Thoracic aorta (tissue), 2 donors: ENCODE measurements at places on chromosomes 3 and 15. TPM values are rescaled to one million over a fixed set of nuclear protein-coding genes. Genes with fewer than 3 reads are reported as not detected.

Gene CYFIP1
- total RNA-seq: 112 TPM

Gene FEZF2
- not detected for total RNA-seq

- no peak for DNase-seq
These were observed 6.2 kb upstream of the COX17 start for GRCh38 chr3:119683421-119683820.

- no peak for DNase-seq
These were observed 38.2 kb downstream of the SPATA12 start for GRCh38 chr3:57098418-57099310.

DNA sequence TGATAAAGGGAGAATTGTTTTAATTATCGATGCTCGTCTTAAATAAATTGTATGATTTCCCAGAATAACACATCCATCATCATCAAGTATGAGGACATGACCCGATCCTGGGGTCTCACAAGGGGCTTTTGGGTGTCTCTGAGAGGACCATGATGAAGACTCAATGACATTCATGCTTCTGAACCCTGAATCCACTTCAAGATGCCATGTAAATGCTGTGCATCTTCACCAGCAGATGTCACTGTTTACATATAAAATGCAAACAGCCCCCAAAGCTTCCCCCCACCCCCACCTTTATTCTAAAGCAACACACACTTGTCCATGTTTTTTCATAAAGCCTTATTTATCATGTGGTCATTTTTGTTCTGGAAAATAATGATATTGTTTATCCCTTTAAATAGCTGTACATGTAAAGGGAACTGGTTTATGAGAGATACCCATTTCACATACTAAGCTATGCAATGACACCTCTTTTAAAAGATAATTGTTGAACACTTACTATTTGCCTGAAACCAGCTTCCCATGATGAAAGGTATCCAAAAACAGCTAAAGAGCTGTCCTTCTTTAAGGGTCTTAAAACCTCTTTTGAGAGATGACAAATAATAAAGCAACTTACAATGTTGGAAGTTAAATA, 69.7 kb upstream of the UBE3A start:
- DNase-seq: no peak

DNA sequence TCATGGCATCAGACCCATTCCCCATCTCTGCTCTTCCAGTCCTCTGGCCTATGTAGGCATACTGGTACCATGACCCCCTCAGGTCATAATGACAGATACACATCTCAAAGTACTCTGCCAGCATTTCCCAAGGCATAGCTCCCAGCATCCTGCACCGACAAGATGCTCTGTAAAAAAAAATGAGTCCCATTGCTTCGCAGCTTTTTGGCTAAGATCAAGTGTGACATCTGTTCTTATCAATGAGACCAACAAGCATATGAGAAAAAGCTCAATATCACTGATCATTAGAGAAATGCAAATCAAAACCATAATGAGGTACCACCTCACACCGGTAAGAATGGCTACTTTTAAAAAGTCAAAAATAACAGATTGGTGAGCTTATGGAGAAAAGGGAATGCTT, 463.9 kb upstream of the PROK2 start:
- no peak for DNase-seq

Gene CTDSPL
- 55.0 TPM for total RNA-seq

Gene GORASP1
- total RNA-seq: 59.3 TPM

- no peak for DNase-seq
These were observed 910.2 kb downstream of the TUSC7 start for GRCh38 chr3:117619805-117620204.

- no peak for DNase-seq
These were observed 23.6 kb downstream of the SERPINI2 start for GRCh38 chr3:167450195-167450594.

DNA sequence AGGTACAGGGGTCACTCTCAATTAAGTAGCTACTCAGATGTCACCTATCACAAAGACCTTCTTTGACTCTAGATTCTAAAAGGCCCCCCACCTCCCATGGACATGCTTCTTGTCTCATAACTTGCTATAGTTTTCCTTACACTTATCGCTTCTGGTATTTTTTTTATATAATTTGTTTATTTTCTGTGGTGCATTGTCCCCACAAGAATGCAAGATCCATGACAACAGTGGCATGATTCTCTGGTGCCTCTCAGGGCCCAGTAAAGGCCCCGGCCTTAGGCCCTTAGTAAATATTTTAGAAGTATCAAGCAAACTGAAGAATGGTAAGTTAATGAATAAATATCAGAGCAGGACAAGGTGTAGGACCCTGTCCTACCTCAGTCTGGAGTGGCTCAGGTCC, 248.6 kb downstream of the CBLB start:
- no peak for DNase-seq

DNA sequence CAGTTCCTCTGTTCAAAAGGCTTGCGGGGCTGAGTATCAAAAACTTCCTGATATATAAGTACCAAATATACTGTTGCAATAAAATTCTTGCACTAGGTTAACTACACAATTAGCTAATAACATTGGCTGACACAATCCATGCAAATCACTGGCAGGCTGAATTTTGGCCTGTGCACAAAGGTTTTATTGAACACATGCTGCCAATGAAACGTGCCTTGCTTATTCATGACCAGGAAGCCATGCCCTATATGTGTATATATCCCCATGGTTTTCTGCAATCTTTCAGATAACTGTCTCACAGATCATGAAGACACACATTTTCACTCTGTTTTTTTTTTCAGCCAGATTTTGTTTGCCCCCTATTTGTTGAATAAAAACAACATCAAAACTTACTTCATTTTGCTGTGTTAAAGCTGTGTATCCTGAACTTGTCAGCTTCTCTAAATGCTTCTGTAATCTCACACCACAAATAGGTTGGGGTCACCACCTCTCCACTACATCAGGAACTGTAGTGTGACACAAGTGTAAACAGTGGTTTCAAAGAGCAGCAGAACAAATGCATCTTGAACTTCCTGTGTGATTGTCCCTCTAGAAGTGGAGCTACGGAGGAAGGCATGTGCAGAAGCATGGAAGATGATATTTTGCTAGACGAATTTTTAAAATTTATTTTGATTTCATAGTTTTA, 920.7 kb upstream of the NR2F2 start:
- no peak for DNase-seq

- no peak for DNase-seq
These were observed 124.4 kb downstream of the HCN4 start for GRCh38 chr15:73244333-73244732.

- DNase-seq: no peak
These were observed 55.3 kb downstream of the MEIS2 start for GRCh38 chr15:37044915-37045648.

GRCh38 chr3:100537646-100538338, 45.4 kb downstream of the TMEM45A start:
- no peak for DNase-seq

- no peak for DNase-seq
These were observed 23.5 kb downstream of the PTH1R start for GRCh38 chr3:46901061-46901460.

- no peak for DNase-seq
These were observed 3.0 kb downstream of the SNUPN start for GRCh38 chr15:75622505-75622904.

Gene FRMD5
- 0.27 TPM for total RNA-seq

Gene SAXO2
- not detected for total RNA-seq

GRCh38 chr15:34239151-34239808, 14.5 kb downstream of the EMC4 start:
- no peak for DNase-seq

DNA sequence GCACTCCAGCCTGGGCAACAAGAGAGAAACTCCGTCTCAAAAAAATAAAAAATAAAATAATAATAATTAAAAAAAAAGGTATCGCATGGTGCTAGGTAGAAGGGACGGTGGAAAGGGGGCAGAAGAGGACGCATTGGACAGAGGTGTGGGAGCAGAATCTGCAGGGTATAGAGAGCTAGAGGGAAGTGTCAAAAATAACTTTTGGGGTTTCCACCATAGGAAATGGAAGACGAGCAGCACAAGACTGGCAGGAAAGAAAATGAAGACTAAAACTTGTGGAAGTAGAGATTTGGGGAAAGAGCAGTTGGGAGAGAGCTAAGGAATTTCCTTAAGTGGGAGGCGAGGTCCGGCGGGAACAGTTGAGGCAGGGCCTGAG, 585 bp upstream of the MKRN2 start:
- no peak for DNase-seq

Gene CYP1A1
- 0.54 TPM for total RNA-seq

GRCh38 chr3:66644549-66644948, 143.7 kb upstream of the LRIG1 start:
- no peak for DNase-seq

DNA sequence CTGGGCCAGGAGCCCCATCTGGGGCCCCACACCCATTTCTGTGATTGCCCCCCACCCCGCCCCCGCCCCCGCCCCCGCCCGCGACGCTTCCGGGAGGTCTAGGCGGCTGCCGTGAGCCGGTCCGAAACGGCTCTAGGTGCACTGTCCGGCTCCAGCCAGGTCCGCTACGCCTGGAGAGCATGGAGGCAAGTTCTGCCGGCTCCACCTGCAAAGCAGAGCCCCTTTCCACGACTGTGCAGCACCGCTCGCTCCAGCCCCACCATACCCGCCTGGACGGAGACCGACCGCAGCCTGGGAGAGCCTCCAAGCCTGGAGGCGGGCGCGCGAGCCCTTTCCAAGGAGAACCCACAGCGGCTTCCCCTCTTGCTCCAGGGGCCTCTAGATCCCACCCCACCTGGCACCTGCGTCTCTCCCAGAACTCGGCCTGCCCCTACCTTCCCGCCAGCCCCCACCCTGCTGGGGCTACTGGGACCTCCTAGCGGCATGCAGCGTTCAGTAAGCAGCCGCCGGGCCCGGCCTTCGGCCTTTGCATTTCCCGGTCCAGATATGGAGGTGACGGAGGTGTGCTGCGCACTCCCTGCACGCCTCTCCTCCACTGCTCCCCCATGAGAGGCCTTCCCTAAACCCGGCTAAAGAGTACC, 66.2 kb downstream of the KLF13 start:
- no peak for DNase-seq

DNA sequence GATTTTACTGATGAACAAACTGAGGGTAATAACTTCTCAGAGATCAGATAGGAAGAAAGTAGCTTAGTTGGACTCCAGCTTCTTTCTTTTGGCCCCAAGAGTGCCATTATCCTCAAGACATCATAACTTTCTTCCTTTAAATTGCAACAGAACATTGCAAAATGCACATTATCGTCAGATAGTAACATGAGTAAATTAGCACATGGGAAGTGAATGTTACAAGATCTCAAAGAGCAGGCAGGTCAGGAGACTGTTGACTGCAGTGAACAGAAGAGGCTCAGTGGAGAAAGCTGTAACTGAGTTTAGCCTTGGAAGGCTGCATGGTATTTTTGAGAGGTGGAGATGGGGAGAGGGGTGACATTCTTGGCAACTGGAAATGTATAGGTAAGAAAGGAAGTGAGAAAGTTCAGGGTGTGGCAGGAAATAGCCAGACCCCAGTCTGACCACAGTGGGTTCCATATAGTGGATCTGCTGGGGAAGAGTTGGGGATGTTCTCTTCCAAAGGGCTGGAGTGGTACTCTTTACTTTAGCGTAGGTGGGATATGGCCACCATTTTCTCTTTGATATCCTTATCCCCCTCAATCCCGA, 307.7 kb downstream of the RPLP1 start:
- no peak for DNase-seq

DNA sequence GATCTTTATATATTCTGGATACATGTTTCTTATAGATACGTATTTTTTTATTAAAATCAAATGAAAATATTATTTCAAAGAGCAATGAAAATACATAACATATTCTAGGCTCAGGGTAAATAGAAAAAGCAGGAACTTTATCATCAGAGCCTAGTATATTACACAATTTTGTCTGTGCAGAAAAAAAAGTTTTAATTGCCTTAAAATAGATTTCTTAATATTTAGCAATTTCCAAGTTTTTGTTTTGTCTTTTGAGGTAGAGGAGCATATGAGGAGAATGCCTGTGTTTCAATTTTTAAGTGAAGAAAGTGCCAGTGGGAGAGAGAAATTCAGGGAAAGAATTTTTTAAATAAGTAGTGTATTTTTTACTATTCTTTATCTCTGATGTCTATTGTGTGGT, 10.5 kb downstream of the CAPN7 start:
- DNase-seq: no peak

DNA sequence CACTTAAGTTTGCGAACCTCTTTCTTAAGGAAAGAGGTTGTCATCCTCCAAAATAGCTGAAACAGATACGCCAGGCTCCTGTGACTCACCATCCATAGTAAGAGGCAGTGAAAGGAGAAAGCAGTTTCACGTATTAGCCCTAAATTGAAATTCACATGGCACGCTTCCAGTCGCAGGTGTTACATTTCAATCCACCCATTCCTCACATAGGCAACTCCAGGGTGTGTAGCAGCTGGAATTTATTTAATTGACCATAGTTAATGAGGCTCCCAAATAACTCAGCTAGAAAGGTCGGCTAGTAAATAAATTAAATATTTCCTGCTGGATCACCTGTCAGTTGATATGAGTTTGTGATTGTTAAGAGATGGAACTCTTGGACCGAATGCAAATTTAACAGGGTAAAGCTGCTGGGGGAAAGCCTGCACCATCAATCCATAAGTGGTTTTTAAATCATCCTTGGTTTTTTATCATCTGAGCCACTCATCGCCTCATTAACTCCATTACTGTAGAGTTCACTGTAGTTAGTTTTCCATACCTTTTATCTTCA, 19.6 kb downstream of the NSUN3 start:
- no peak for DNase-seq

- no peak for DNase-seq
These were observed 827 bp downstream of the WNT5A start for GRCh38 chr3:55486101-55486856.

- DNase-seq: no peak
These were observed 341.1 kb downstream of the DIPK2A start for GRCh38 chr3:144312702-144313101.

DNA sequence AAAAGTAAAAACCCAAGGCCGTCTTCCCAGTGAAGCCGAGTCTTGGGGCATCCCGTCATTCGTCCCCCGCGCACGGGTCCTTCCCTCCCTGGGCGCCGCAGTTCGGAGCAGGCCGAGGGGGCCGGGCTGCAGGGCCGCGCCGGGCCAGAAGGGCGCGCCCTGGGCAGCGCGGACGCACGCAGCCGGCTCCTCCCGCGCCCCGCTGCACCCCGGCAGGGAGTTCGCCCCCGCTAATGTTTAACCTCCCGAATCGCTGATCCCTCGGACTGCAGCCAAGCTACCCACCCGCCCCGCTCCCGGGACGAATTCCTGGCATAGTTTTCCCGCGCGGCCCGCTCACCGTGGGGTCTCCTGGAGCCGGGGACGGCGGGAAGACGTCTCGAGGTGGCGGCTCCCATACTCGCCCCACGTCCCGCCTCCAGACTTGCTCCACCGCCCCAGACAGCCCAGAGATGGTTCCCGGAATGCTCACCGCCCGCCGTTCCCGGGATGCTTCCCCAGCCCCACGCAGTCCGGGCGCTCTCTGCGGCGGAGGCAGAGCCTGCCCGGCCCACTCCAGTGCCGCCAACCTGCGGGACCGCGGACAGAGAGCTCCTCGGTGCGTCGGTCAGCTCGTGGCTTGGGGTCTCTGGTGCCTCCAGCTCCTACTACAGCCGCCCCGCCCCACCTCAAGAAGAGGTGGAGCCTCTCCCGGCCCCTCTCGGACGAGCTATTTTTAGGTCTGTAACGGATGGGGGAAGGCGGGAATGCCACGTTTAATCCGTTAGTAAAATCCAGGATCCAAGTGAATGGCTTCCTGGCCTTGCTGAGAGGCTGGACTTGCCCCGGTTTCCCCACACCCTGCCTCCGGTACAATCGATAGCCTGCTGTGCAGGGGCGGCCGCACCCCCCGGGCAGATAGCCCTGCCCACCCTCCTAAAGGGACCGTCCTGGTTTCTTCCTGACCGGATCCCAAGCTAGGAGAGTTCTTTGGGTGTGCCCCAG, at the start of gene DZIP1L:
Gene DZIP1L (minus strand): TSS at position 621 of the 984 bp plus-strand sequence. CDS start 11,637 bp downstream, outside the sequence.
- DNase-seq: no peak

GRCh38 chr15:89496155-89497098, at the start of gene RHCG:
Gene RHCG, minus strand, starts transcription at chr15:89496583. Its CDS starts 39 bp downstream, at chr15:89496544.
- no peak for DNase-seq
